ENCODE measurements at places on chromosomes 2 and 18.
A peak's percentile ranks its signal among the peaks of the same experiment; 100 is the strongest.

- DNase-seq, result peak; percentile 61
Observed at GRCh38 chr2:175001566-175001965, 3.6 kb downstream of the CHN1 start.

DNA sequence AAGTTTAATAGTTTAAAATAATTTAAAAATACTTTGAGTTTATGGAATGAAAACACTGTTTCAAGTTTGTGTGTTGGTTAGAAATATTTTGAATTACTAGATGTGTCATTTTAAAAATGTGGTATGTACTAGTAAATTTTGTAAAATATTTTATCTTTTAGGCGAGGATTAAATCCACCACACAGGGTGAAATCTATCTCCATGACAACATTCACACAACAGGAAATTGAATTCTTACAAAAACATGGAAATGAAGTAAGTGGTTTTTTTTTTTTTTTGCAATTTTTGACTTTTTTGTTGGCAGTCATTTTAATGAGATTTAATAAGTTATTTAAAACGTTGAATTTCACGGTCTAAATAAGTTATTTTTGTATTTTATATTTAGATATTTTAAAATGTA is 19.4 kb downstream of the AGFG1 start:
- DNase-seq, result no peak

DNA sequence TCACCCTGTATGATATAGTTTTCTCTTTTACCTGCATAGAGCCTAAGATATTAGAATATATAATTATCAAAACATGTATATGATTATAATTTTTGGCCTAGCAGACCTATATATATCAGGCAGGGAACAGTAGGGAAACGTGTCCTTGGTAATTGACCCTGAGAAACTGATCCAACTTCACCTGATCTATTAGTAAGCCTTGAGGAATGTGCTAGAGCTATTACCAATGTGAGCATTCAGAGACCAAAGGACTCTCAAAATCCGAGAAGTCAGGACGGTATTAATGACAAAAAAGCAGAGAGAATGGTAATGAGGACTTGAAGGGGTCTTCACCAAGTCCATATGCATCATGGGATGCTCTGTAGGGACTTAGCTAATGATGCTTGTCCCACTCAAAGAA is 571.9 kb downstream of the CPS1 start:
- no peak for DNase-seq

- peak; percentile 53 for DNase-seq
Observed at GRCh38 chr2:182186132-182186735, 200.6 kb downstream of the PPP1R1C start.

GRCh38 chr2:68432696-68433658 is 34.1 kb downstream of the FBXO48 start:
- no peak for DNase-seq

GRCh38 chr2:6073191-6074088 is 381.3 kb downstream of the SOX11 start:
- no peak for DNase-seq

DNA sequence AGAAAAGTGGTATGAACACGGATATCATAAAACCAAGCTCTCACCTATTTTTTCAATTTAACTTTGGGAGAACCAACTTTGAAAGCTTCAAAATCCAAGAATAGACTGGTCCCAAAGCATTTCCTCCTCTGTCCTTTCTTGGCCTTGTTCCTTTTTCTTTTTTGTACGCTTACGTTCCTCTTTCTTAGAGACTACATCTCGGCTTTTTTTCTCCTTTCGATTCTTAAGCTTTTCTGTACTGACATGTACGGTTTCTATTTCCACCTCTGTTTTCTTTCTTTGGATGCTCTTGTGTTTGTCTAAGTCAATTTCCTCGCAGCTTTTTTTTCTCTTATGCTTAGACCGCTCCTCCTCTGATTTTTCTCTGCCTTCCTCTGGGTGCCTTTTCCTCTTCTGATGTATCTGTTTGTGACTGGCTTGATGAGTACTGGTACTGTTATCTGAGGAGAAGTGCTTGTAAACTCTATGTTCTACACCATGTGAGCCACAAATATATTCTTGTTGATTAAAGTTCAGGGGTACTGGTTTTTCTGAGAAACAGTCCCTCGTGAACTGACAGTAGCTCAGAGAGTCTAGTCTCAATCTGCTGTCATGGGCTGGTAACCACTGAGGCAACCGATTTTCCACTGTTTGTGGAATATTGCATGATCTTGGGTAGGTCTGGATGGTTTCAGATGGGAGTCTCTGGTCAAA is 11.5 kb upstream of the RNU2-63P start:
- DNase-seq, result no peak

DNA sequence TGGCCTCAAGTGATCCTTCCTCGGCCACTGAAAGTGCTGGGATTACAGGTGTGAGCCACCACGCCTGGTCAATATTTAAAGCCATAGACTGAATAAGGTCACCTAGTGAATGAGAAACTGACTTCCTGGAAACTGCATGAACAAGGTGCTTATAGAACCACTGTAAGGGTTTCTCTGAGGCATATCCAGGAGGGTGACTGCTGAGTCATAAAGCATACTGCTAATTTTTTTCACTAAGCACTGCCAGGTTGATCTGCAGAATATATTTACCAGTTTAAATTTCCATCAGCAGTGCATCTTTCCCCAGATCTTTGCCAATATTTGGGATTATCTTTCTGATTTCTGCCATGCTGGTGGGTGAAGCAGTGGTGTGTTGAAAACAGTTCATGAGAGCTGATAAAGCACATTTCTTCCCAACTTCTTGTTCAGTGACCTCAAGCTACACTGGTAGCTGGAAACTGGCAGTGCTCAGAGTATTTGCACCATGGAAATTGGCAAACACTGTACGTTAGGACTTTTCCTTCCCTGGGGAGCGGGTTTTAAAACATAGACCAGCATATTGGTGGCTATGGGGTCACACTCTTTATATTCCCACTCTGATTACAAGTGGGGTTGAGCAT is 4.2 kb upstream of the CLIP4 start:
- no peak for DNase-seq

DNA sequence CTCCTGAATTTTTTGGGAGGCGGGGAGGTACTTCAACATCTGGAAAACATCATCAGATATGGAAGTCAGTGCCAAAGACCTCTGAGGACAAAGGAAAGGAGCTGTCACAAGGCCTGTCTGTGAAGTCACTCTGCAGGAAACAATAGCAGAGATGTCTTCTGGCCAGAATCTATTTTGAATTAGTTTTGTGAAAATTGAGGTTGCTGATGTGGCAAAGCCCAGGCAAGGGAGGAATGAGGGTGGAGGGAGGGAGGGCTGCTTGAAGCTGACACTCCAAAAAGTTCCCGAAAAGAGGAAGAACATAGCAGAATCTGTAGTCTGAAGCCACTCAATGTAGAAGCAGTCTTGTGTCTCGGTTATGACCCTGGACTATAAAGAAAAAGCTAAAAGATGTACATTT is 151.1 kb upstream of the LHCGR start:
- no peak for DNase-seq

- DNase-seq, result no peak
Observed at GRCh38 chr2:106339132-106339531, 129.1 kb downstream of the RGPD3 start.

GRCh38 chr2:150482111-150482510 is 5.4 kb downstream of the RND3 start:
- DNase-seq, result no peak

DNA sequence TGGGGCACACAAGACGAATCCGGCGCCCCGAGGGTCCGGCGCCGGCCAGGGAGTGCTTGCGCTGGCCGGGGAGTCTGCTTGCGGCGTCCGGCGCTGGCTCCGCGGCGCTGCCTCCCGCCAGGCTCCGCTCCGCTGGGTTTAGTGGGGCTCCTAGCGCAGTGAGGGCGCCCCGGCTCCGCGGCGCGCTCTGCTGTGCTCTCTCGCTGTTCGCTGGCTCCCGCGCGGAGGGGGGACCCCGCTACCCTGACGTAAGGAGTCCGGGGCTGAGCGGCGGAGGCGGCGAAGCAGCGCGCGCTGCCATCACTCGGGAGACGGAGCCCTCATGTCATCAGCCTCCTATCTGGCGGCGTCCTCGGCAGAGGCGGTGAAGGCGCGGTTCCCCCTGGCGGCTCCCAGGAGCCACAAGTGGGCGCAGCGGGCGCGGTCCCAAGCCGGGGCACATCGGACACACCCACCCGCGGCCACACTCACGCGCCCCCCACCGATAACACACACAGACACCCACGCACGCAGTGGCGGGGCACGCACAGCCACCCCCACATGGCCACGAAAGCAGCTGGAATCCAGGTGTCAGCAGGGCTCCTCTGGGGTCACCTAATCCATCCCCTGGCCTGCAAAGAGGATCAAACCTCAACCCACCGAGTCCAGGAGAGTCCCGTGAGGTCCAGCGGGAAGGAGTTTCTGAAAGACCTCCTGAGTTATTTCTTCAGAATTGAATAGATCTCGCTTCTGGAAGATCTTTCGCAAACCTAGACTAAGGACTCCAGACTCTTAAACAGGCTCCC is at the start of gene C1QL2:
TSS of gene C1QL2 (minus strand) at position 189 of the 785 bp plus-strand sequence. CDS start 482 bp downstream, outside the sequence.
- DNase-seq, result peak; percentile 49

GRCh38 chr2:15803543-15804245 is 136.7 kb upstream of the MYCN start:
- DNase-seq, result no peak

DNA sequence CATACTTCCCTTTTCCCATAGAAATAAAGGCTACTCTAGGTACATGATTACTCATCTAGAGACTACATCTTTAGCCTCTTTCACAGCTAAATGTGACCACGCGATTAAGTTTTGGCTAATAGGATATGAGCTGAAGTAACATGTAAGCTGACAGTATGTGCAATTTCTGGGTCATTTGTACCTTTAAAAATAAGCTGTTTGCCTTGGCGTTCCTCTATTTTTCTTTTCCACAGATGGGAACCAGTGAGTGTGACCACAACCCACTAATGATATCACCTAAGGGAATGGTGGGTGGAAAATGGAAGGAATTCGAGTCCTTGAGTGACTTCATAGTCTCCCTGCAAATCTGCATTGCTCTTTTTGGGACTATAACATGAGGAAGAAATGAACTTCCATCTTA is 11.7 kb upstream of the NABP1 start:
- no peak for DNase-seq

DNA sequence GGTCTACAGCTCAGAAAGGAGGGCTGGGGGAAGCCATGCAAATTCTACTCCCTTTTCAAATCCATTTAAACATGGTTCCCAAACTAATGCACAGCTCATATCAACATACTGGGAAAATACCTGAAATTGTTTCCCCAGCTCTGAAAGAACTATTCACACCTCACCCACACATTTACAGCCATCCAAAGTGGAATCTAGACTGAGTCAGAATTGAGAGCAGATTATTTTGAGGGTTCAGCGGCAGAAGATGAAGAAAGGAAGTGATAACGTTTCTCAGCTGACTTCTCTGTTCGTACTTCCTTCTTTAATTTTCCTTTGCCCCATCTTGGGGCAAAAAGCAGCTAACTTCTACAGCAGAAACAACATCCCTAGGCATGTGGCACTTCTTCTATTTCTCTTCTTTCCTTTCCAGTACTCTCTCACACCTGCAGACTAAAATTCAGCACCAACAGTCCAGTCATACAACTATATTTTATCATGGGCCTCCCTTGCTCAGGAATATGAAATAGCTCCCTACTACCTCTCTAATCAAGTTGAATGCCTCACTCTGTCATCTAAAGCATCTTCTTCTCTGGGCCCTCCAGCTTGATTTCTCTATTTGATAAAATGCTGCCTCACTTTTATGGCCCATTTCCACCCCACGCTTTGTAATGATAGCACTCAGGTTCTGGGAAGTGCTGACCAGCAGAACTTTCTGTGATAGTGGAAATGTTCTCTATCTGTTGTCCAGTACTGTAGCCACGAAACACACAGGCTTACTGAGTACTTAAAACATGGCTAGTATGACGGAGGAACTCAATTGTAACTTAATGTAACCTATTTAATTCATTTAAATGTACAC is 35.9 kb downstream of the ARHGAP25 start:
- no peak for DNase-seq

- no peak for DNase-seq
Observed at GRCh38 chr2:172307800-172308199, 119.6 kb upstream of the ITGA6 start.

DNA sequence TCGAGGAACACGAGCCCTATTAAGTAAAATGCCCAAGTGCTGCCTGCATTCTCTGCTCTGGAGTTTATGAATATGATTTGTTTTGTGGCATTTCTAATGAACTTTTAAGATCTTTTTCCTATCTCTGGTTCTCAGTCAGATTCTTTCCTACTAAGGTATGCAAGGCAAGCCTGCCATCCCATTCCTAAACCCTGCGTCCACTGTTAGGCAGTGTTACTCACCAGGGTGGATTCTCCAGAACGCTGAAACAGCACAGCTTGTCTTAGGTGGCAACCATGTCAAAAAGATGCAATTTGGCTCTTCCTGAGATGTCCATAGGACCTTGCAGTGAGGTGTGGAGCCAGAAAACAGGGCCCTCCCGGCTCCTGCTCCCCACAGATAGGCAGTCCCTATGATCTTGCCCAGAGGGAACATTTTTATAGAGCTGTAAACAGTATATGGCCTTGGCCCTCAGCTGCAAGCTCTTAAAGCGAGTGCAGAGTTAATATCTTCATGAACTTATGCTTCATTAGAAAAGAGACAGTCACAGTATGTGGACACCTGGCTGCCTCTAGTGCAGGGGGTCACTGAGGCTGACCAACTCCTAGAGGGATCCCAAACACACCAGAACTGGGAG is 84.4 kb downstream of the TPGS2 start:
- DNase-seq, result no peak

- DNase-seq, result no peak
Observed at GRCh38 chr2:219071131-219071816, 10.6 kb upstream of the IHH start.

- peak; percentile 43 for DNase-seq
Observed at GRCh38 chr18:46917803-46918600, 600 bp downstream of the KATNAL2 start.

GRCh38 chr2:119694845-119695521 is 16.0 kb downstream of the TMEM177 start:
- no peak for DNase-seq

- DNase-seq, result no peak
Observed at GRCh38 chr2:36168115-36168514, 187.5 kb upstream of the CRIM1 start.

- DNase-seq, result no peak
Observed at GRCh38 chr18:74213429-74213828, 65.1 kb downstream of the TIMM21 start.

- no peak for DNase-seq
Observed at GRCh38 chr2:59726228-59727120, 827.0 kb downstream of the BCL11A start.

DNA sequence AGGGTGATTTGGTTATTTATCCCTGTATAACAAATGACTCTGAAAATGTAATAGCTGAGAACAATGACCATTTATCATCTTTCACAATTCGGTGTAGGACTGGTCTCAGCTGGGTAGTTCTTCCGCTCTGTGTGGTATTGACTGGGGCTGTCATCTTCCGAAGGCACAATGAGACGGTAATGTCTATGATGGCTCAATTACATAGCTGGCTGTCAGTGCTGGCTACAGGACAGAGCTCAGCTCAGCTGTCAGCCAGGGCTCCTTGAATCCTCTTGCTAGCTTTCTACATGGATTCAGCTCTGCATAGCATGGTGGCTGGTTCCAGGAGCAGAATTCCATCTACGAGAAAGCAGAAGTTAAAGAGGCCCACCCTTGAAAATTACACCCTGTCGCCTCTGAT is 483.8 kb downstream of the TDRD15 start:
- no peak for DNase-seq
